ENCODE measurements at places on chromosomes 4 and X. TPM values are rescaled to one million over a fixed set of nuclear protein-coding genes. Genes with fewer than 3 reads are reported as not detected.
A peak's percentile ranks its signal among the peaks of the same experiment; 100 is the strongest.

The UGT2B17 gene
- total RNA-seq, result 23.6 TPM

- no peak for DNase-seq
These were observed 288.4 kb downstream of the BCOR start for GRCh38 chrX:39809331-39809730.

- DNase-seq, result no peak
These were observed 89.4 kb downstream of the EFNB1 start for GRCh38 chrX:68918202-68918601.

DNA sequence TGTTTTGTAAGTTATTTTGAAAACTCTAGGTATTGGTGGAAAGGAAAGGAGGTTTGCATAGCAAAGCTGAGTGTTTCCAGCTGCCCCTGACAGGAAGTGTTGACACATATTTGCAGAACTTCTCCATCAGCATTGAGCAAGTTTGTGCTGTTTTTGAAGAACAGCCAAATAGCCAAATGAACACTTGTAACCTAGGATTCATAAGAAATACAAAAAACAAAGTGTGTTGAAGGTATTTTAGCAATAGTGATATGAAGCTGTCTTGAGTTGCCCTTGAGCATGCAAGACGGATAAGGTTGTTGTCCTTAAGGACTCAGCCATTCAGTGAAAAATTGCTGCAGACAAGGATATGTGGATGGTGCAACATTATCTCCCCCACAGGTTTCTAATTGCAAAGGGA, 68.3 kb upstream of the PGM2 start:
- peak; percentile 35 for DNase-seq

DNA sequence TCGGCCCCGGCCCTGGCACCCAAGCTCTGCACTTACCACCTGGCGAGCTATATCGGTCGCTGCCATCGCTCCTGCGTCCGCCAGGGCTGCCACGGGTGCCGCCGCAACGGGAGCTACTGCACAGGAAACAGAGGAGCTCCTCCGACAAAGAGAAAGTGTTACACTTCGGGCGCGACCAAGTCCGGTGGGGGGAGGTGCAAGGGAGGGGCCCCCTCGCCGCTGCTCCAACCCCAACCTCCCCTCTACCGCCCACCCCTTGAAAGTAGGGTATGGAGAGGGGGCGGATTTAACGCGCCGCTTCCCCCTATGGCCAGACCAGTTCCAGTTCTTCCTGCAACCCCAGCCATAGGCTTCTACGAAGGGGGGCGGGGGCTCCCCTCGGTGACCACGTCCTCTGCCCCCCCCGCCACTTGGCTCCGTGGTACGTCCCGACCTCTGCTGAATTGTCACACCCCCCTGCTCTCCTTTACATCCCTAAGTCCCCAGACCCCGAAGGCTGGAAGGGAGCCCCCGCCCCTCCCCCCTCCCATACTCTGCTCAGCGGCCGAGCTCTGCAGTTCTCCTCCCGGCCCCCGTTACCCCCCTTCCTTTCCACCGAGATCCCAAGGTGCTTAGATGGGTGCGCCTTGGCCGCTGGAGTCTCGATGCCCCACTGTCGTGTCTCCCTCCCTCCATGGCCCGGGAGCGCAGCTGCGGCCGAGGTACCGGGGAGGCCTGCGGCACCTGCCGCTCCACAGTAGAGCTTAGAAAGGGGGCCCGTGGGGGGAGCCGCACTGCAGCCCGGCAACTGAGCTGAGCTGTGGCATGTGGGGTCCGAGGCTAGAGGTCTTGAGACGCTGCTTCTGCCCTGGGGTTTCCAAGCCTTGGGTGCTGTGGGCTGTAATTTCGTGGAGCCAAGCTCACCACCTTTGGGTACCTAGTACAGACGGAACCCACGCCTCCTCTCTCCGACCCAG, at the start of gene SEPTIN6:
Gene SEPTIN6 (minus strand): TSS at position 129 of the 956 bp plus-strand sequence. CDS start 63 bp downstream, at position 66.
- peak; percentile 69 for DNase-seq

DNA sequence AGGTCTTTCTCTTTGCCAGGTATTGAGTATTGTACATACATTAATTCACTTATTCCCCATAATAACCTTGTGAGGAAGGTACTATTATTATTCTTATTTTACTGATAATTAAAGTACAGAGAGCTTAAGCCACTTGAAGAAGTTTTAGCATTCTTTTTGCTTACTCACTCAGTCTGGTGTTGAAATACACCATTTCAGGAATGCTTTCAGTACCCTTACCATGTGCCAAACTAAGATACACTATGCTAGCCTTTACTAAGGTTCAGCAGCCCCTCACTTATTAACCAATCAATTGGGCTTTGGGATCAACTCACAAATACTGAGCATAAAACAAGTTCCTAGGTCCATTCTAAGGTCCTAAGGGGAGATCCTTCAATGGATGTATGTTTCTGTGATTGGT, 179.0 kb upstream of the FGF13 start:
- no peak for DNase-seq

The MAGEB2 gene
- total RNA-seq, result not detected

GRCh38 chrX:70656304-70656703, 211.7 kb downstream of the DLG3 start:
- no peak for DNase-seq

The CXCL1 gene
- total RNA-seq, result 8.3 TPM

The CSAG2 gene
- total RNA-seq, result not detected

The PCDH7 gene
- 59.9 TPM for total RNA-seq

DNA sequence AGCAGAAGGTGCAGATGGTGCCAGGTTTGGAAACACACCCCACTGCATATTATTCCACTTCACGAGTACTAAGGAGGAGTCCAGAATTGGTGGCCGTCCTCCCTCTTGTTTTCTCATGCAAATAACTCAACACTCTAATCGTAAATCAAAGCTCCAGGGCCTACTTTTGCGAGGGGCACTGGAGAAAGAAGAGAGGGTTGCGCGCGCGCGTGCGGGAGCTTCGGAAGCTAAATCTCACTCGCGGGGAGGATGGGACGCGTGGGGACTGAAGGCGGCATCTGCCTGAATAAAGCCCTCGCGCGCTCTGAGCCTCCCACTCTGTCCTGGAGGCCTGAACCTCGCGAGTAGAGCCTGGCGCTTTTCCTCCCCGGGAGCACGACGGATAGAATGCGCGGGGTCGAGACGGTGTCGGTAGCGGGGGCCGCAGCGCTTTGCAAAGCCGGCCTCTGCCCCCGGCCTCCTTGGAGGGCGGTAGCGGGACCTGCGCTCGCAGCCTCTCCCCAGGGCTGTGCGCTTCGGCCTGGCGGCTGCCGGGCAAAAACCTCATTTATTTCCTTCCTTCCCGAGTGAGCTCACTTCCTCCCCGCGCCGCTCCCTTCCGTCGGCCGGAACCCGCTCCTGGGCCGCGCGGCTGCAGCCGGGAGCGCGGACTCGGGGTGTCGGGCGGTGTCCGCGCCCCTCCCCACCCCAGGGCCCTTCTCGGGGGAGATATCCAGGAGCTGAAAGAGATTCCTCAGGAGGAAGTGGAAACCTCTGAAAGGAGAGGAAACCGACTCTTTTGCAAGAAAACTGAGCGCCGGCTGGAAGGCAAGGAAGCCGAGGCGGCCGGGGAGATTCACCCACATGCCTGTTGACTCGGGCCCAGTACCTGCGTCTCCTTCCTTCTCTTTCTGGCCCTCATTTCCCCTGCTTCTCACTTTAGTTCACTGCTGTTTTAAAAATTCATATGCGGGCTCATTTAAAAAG, 20.7 kb downstream of the HAND2 start:
- peak; percentile 71 for DNase-seq

The AADAT gene
- 8.6 TPM for total RNA-seq

The KCTD8 gene
- total RNA-seq, result 1.5 TPM

GRCh38 chr4:138320030-138320429, 77.9 kb upstream of the SLC7A11 start:
- DNase-seq, result no peak

DNA sequence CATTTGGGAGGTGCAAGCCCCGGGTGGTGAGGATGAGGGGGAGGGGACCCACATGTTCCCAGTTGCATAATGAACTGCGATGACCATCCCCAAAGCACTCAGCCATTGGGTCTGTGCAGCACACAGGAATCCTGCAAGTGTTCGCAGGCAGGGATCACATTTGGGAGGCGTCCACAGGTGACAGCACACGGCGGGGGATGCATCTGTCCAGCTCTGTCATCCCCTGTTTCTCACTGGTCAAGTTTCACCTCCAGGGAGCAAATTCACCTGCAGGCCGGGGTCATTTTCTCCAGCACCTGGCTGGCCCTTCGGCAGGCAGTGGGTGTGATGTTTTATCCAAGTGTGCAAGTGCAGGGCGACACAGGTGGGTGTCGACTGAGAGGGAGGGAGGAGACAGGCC, 33.3 kb upstream of the SORCS2 start:
- no peak for DNase-seq

GRCh38 chrX:29225670-29226069, 638.4 kb downstream of the IL1RAPL1 start:
- no peak for DNase-seq
